SJSA1 (cell line): ENCODE measurements at places on chromosomes 7 and 10. TPM values are rescaled to one million over a fixed set of nuclear protein-coding genes. Genes with fewer than 3 reads are reported as not detected.

ZMIZ2 gene
- 6.7 and 6.8 TPM in 2 replicates for total RNA-seq

MTERF1 gene
- total RNA-seq = 9.9 and 14.7 TPM in 2 replicates

LRMDA gene
- not detected in 2 replicates for total RNA-seq

ETV1 gene
- 3.8 and 4.7 TPM in 2 replicates for total RNA-seq

VPS37D gene
- total RNA-seq = 1.0 and 1.8 TPM in 2 replicates

IQUB gene
- 0.08 TPM in 1 of 2 replicates, not detected in the other for total RNA-seq

- H3K27ac ChIP-seq = no peak overlapping the region
- H3K4me1 ChIP-seq = peaks cover 15% of the 10 kb centered on the region
- peaks cover 4% of the 10 kb centered on the region; the same call in 1 of the 2 replicates for H3K36me3 ChIP-seq
These were observed 121.5 kb downstream of the TPST1 start for GRCh38 chr7:66326501-66327215.

DNA sequence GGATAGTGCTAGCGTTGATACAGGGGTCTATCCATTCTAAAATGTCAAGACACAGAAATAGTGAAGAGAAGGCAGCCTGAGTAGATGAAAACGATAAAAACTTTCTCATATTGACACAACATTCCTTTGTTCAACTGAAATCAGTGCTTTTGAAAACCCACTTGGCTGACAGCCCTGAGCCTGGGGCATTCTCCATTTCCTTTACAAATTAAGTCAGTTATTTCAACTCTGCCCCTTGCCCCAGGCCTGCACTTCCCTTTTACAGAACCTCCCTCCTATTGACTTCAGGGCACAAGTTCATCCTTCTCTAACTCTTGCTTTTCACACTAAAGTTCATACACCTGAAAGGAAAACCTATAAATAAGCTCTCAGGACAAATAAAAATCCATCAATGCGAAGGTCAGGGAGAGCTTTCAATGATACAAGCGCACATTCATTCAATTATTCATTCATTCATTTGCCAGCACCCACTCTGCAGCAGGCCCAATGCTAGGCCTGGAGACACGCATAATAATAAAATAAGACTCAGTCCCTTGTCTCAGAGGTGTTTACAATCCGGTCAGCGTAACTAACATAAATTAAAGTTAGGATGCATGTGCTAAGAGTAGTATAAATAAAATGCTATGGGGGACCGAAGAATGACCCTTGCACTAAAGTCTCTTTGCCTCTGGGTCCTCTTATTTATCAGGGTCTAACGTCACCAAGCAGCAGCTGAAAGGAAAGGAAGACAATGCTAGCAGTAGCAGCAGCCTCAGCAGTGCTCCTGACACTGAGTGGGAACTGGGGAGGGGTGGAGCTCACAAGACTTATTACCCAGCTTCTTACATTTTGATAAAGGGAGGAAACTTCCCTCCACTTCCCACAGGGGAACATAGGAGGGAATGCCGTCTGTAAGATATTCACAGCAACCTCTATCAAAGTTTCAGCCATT is 134.8 kb downstream of the PDE1C start:
- no peaks in the 10 kb centered on the region for H3K4me1 ChIP-seq
- H3K27ac ChIP-seq = no peak overlapping the region
- no peaks in the 10 kb centered on the region for H3K36me3 ChIP-seq
- H3K27me3 ChIP-seq = no peaks in the 10 kb centered on the region
- H3K4me3 ChIP-seq = no peak overlapping the region

DNA sequence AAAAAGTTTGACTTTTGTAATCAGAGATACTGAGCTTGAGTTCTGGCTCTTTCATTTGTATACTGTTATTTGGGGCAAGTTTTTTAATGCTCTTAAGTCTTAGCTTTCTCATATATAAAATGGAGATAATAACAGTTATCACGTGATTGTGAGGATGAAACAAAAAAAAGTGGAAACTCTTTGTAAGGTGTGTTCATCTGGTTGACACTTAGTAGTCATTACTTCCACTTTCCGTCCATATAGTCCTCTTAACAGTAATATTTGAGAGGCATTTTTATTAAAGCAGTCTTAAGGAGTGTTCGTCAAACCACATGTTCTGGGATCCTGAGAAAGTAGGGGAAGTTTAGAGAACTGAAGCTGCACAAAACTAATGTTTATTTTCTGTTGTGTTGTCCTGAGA is 65.6 kb downstream of the PTEN start:
- no peaks in the 10 kb centered on the region for H3K27me3 ChIP-seq
- no peak overlapping the region for H3K4me3 ChIP-seq
- H3K36me3 ChIP-seq = peaks cover 36% of the 10 kb centered on the region
- peaks cover 50% of the 10 kb centered on the region for H3K4me1 ChIP-seq
- no peak for DNase-seq

DNA sequence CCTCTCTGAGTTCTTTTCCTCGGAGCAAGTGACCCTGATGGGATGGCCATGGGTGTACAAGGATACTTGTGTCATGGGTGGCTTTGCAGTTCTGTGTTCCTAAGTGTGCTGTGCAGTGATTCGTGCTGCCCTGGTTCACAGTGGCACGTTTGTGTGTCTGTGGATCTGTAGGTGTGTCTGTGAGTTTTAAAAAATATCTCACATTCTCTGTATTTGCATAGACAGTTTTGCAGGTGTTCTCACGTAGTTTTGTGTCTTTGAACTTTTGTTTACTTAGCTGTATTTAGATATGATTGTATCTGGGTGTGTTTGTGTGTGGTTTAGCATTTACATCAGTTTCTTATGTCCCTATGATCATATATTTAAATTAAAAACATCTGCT is 3.7 kb downstream of the ZNF775 start:
- no peak overlapping the region for H3K4me3 ChIP-seq
- DNase-seq = no peak
- H3K36me3 ChIP-seq = no peaks in the 10 kb centered on the region
- H3K27me3 ChIP-seq = no peaks in the 10 kb centered on the region
- H3K27ac ChIP-seq = no peak overlapping the region
- H3K4me1 ChIP-seq = peaks cover 9% of the 10 kb centered on the region

- no peaks in the 10 kb centered on the region for H3K36me3 ChIP-seq
- H3K27me3 ChIP-seq = no peaks in the 10 kb centered on the region
- no peak overlapping the region for H3K4me3 ChIP-seq
- no peaks in the 10 kb centered on the region for H3K4me1 ChIP-seq
These were observed 53.8 kb upstream of the EGR2 start for GRCh38 chr10:62869958-62870357.

- H3K4me1 ChIP-seq = no peaks in the 10 kb centered on the region
- DNase-seq = no peak
- no peaks in the 10 kb centered on the region for H3K36me3 ChIP-seq
These were observed 50.9 kb upstream of the SGMS1 start for GRCh38 chr10:50674469-50675254.

DNA sequence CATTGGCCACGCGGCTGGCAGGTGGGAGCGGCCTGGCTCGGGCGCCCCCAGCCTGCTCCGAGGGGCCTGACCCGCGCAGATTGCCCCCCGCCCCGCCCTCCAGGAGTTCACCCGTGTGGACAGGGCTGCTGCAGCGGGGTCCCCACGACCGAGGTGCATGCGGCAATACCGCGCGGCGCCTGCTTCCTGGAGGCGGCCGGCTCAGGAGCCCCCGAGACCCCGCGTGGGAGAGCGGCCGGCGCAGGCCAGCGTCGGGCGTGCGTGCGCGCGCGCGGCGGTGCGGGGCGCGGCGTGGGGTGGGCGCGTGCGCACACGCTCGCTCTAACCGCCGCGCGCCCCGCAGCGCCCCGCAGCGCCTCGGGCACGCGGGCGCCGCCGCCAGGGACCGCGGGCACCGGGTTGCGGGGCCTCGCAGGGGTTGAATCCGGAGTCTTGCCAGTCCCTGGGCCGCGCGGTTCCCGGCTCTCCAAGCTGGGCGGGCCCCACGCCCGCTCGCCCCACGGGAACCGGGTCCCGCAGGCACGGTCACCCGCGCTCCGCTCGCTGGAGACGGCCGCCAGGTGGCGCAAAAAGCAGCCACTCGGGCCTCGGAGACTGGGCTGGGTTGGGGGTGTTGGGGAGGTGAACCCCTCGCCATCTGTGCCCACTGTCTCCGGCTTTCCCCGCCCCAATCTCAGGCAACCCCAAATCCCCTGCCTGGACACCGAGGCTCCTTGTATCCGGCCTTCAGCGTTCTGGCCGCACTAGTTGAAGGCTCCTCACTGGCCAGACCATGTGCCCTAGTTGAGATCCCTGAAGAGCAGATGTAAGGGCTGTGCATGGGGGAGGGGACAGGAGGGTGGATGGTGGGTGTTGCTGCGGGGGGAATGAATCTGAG is 1.3 kb upstream of the ACHE start:
- H3K4me3 ChIP-seq = no peak overlapping the region
- H3K36me3 ChIP-seq = no peaks in the 10 kb centered on the region
- H3K27me3 ChIP-seq = peaks cover 45% of the 10 kb centered on the region
- H3K27ac ChIP-seq = no peak overlapping the region

- H3K27me3 ChIP-seq = no peaks in the 10 kb centered on the region
- H3K36me3 ChIP-seq = no peaks in the 10 kb centered on the region
- H3K27ac ChIP-seq = no peak overlapping the region
- no peak overlapping the region for H3K4me3 ChIP-seq
- no peaks in the 10 kb centered on the region for H3K4me1 ChIP-seq
- peak; percentile 30 for DNase-seq
These were observed 89.7 kb upstream of the RET start for GRCh38 chr10:42987121-42987541.

DNA sequence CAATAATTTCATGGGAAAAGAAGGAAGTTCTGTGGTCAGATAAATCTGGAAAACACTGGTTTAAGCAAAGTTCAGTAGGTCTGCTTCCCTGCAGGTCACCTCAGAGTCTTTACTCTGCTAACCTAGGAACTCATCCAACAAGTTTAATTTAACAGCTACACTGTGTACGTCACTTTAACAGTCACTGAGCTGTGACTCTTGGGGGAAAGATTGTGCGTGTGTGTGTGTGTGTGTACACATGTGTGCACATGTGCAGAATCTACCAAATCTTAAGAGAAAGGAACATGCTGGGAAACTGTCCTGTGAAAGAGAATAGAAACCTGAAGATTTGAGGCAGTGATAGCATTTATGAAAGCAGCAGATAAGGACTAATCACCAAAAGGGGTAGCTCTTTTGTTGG is 62.6 kb downstream of the IKZF1 start:
- no peak overlapping the region for H3K27ac ChIP-seq
- H3K4me3 ChIP-seq = no peak overlapping the region
- no peaks in the 10 kb centered on the region for H3K4me1 ChIP-seq
- H3K27me3 ChIP-seq = no peaks in the 10 kb centered on the region

DNA sequence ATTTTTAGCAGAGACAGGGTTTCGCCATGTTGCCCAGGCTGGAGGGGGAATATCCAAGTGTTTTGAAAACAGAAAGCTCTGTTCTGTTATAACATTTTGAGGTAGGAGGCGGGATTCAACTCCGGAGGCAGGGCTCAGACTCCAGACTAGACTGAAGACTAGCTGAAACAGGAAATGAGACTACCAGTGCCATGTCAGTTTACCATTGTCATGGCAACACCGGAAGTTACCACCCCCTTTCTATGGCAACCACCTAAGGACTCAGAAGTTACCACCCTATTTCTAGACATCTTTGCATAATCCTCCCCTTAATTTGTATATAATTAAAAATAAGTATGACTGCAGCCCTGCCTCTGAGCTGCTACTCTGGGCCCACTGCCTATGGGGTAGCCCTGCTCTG is 1069.1 kb upstream of the AUTS2 start:
- DNase-seq = no peak
- H3K4me3 ChIP-seq = no peak overlapping the region
- H3K4me1 ChIP-seq = no peaks in the 10 kb centered on the region
- no peaks in the 10 kb centered on the region for H3K36me3 ChIP-seq

GRCh38 chr10:57593983-57594573 is 673.6 kb downstream of the IPMK start:
- H3K4me3 ChIP-seq = no peak overlapping the region
- H3K27ac ChIP-seq = no peak overlapping the region
- H3K27me3 ChIP-seq = peaks cover 6% of the 10 kb centered on the region
- no peak for DNase-seq
- no peaks in the 10 kb centered on the region for H3K36me3 ChIP-seq
- no peaks in the 10 kb centered on the region for H3K4me1 ChIP-seq

DNA sequence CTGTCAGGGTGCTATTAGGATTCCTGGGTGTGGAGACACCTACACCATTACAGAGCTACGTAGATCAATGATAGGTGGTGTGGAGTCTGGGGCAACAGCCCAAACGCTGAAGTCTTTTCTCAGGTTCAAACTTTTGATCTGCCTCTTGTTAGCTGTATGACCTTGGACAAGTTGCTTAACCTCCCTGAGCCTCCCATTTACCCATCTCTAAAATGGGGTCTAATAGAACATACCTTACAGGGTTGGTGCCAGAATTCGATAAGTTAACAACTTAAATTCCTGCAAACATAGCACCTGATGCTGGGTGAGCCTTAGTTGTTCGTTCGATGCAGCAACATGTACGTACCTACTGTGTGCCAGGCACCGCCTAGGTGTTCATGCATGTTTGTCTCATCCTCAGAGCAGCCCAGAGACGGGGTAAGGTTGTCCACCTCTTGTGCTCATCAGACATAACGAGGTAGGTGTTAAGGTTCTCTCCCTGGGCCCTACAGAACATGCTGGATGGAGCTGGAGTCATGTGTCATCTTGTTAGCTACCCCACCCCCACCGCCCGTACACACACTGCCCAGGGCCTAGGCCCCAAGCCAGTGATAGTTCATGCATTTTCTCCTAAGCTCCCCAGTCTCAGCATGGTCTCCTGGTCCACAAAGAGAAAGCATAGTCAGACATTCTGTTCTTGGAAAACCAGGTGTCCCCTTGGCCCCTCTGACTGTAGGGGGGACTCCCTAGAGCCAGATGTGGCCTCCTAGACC is 41.0 kb upstream of the SLC29A3 start:
- no peak for DNase-seq
- no peaks in the 10 kb centered on the region for H3K27me3 ChIP-seq
- no peaks in the 10 kb centered on the region for H3K36me3 ChIP-seq
- H3K4me3 ChIP-seq = no peak overlapping the region
- H3K27ac ChIP-seq = no peak overlapping the region

GRCh38 chr7:98862716-98863420 is 6.9 kb downstream of the TMEM130 start:
- H3K27ac ChIP-seq = no peak overlapping the region
- no peak for DNase-seq
- H3K4me3 ChIP-seq = no peak overlapping the region
- H3K4me1 ChIP-seq = peaks cover 24% of the 10 kb centered on the region
- no peaks in the 10 kb centered on the region for H3K36me3 ChIP-seq
- no peaks in the 10 kb centered on the region for H3K27me3 ChIP-seq

- H3K4me1 ChIP-seq = no peaks in the 10 kb centered on the region
- H3K36me3 ChIP-seq = no peaks in the 10 kb centered on the region
- H3K27ac ChIP-seq = no peak overlapping the region
- H3K27me3 ChIP-seq = no peaks in the 10 kb centered on the region
- DNase-seq = no peak
- no peak overlapping the region for H3K4me3 ChIP-seq
These were observed 170.1 kb upstream of the WNT16 start for GRCh38 chr7:121158665-121159064.

- no peak overlapping the region for H3K27ac ChIP-seq
- DNase-seq = no peak
- no peaks in the 10 kb centered on the region for H3K27me3 ChIP-seq
- no peaks in the 10 kb centered on the region for H3K4me1 ChIP-seq
- H3K36me3 ChIP-seq = no peaks in the 10 kb centered on the region
These were observed 1030.9 kb upstream of the CELF2 start for GRCh38 chr10:9986786-9987185.

DNA sequence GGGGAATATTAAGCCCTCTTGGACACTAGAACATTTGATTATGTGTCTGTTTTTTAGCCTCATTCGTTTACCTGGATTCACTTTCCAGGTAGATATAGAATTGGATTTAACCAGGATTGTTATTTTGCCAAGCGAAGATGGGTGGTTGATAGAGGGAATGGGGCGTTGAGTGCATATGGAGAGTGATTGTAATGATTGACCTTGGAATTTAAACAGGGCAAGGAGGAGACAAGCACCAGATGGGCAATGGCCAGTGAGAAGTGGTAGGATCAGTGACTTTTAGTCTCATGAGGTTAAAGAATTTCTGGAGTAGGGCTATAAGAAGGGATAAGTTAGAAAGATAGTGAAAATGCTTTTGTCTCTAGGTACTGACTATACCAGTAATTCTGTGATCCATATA is 211.2 kb upstream of the CSTF2T start:
- no peak for DNase-seq
- H3K27ac ChIP-seq = no peak overlapping the region
